ENCODE measurements at places on chromosomes 11 and 22.

GRCh38 chr11:46421257-46421880 is 29.8 kb upstream of the CHRM4 start:
- no peak for DNase-seq

GRCh38 chr11:27795955-27796861 is 96.0 kb upstream of the BDNF start:
- DNase-seq = no peak

DNA sequence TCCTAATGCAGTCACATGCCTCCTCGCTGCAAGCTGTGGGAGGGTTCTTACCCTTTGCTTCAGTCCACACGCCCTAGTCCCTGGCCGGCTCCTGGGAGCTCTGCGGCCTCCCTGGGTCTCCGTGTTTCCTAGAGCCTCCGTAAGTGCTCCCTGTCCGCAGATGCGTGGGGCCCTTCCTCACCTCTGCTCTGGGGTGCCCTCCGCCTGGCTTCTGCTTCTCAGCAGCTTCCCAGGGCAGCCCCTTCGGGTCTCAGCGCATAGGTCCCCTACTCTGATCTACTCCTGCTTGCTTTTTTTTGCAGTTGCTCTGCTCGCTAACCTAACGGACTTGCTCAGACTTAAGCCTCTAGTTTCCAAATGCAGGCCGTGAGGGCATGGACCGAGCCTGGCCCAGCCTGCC is 22.4 kb downstream of the CAPN1 start:
- DNase-seq = no peak

DNA sequence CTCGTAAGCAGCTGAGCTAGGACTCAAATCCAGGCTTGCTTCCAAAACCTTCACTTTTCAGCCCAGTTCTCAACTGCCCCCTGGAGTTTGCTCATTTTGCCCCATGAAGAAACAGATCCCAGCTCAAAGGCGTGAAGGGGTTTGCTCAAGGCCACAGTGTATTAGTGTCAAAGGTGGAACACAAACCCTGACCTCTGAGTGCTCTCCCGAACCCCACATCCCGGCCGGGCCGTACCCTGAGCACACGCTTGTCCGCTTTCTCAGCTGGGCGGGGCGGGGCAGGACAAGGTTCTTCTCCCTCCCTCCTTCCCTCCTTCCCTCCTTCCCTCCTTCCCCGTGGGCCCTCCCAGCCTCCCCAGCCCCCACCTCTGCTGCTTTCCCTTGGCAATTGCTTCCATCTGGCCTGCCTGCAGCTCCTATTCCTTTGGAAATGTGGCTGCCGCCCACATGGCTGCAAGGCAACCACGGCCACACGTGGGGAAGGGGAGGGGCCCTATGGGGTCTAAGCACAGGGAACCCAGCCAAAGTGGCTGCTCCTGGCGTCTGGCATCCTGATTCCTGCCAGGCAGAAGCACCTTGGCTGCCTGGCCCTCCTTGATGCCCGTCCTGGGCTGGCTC is 4.1 kb downstream of the ST3GAL4 start:
- no peak for DNase-seq

DNA sequence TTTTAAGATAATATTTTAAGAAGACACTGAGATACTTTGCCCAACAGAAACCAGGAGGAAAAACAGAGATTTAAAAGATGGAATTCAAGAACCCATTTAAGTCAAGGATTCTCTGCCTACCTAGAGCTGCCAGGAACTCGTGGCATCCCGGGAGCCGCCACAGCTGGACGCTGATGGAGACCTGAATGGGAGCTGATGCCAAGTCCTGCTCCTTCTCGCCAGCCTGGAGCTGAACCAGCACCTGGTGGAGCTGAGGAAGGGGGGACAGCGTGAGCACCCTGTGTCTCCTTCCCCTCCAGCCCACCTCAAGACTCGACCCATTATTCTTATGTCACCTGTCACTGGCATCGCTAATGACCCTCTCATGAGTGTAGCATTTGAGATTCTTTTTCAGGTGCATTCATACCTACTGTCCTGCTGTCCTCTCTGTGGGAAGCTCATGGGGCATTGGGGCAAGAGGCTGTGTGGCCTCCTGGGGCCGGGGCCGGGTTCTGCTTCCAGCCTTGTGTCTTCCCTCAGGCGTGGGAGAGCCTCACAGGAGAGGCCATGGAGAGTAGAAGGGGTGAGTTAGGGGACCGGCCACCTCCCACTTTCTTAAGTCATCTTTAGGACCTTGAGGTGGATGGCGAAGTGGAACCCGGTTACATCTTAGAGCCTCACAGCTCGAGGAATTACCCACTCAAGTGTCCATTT is 70.8 kb upstream of the PITPNB start:
- DNase-seq = no peak

DNA sequence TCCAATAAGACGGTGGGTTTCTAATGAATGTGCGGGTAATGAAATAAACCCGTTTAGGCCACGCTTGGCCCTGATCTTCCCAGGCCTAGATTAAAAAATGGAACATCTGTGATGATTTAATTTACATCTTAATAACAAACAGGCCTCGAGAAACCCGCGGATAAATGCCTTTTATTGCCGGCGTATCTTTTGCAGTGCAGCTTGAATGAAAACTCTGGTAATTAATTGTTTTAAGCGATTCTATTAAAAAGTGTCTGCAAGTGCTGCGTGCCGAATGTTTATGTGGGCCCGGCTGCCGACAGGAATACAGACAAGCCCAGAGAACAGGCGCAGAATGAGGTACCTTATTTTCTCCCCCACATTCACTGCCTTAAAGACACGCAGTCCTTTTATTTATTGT is 420.7 kb downstream of the MN1 start:
- DNase-seq = no peak

GRCh38 chr11:68016161-68016903 is 6.2 kb downstream of the ALDH3B1 start:
- no peak for DNase-seq

All from right renal cortex interstitium (tissue), 3 donors.